Esophagus squamous epithelium (tissue), 5 donors: ENCODE measurements at places on chromosomes 5 and 9.

GRCh38 chr5:14408969-14409586 is 172.5 kb upstream of the OTULINL start:
- DNase-seq: no peak

DNA sequence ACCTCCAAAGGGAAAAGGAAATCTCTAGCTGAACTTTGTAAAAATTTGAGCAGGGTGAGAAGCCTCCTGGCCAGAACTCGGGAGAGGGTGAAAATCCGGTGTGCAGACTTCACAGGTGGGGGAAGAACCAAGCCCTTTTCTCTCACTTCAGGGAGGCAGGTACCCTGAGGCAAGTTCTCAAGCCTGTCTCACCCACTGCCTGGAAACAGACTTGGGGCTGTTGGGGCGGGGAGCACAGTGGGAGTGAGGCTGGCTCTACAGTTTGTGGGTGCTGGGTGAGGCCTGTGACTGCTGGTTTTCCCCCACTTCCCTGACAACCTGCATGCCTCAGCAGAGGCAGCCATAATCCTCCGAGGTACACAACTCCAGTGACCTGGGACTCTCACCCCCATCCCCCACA is 187.1 kb downstream of the KIF4B start:
- no peak for DNase-seq

GRCh38 chr5:96808541-96808828 is 740 bp upstream of the ERAP1 start:
- DNase-seq: no peak

- DNase-seq: no peak
Measured at GRCh38 chr5:57221049-57221568, 47.2 kb downstream of the GPBP1 start.

GRCh38 chr9:127890053-127890452 is 9.3 kb downstream of the ST6GALNAC6 start:
- DNase-seq: no peak

- no peak for DNase-seq
Measured at GRCh38 chr9:995192-995591, 18.7 kb downstream of the DMRT3 start.

DNA sequence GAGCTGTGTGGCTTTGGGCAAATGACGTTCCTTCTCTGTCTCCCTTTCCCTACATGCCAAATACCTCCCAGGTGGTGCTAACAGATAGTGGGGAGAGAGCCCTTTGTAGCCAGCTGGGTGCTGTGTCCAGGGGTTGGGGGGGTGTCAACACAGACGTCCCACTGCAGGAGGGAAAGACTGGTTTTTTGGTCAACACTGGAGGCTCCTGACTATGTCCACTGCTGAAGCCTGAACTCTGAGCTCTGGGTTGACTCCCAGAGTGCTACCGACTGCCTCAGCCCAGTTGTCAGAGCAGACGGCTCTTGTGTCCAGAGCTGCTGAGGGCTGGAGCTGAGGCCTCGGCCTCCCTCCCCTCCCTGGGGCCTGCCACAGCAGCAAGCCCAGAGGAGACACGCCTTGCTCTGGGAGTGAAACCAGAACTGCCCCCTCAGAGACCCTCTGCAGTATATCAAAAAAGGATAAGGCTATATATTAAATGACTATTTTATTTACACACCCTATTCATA is 14.8 kb upstream of the SLC25A51 start:
- DNase-seq: no peak

- DNase-seq: no peak
Measured at GRCh38 chr5:155282503-155283107, 269.1 kb downstream of the KIF4B start.

GRCh38 chr5:117205894-117206293 is 631.3 kb upstream of the SEMA6A start:
- no peak for DNase-seq

- no peak for DNase-seq
Measured at GRCh38 chr5:134793111-134793510, 34.5 kb downstream of the DDX46 start.

DNA sequence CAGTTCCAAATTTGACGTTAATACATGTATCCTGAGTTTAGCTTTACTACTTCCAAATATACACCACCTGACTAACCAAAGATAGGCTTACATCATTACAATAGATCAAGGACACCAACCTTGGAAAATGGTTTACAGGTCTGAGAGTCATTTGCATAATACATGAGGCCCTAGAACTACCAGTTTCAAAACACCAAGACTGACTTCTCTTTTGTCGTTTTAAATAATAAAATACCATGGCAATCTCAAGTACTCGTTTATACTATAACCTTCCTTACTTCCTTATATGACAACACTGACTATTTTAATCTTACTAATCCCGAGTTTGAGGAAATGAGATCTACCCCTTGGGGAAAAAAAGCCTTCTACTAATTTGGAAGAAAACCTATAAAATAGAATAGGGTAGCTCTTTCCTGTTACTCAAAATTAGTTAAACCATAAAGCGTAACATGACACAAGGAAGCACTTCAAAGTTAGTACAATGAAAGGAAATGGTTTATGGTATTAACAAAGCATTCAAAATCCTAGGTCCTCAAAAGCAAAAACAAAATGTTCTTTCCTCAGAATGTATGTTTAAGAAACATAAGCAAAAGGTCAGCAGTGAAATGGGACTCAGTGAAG is 42.1 kb downstream of the UBQLN1 start:
- no peak for DNase-seq

- DNase-seq: no peak
Measured at GRCh38 chr5:113178073-113178779, 201.6 kb downstream of the DCP2 start.

GRCh38 chr5:111769541-111769940 is 12.5 kb upstream of the NREP start:
- no peak for DNase-seq

- no peak for DNase-seq
Measured at GRCh38 chr5:14956423-14957046, 85.0 kb upstream of the ANKH start.

- no peak for DNase-seq
Measured at GRCh38 chr5:32531885-32532520, 53.4 kb upstream of the SUB1 start.

DNA sequence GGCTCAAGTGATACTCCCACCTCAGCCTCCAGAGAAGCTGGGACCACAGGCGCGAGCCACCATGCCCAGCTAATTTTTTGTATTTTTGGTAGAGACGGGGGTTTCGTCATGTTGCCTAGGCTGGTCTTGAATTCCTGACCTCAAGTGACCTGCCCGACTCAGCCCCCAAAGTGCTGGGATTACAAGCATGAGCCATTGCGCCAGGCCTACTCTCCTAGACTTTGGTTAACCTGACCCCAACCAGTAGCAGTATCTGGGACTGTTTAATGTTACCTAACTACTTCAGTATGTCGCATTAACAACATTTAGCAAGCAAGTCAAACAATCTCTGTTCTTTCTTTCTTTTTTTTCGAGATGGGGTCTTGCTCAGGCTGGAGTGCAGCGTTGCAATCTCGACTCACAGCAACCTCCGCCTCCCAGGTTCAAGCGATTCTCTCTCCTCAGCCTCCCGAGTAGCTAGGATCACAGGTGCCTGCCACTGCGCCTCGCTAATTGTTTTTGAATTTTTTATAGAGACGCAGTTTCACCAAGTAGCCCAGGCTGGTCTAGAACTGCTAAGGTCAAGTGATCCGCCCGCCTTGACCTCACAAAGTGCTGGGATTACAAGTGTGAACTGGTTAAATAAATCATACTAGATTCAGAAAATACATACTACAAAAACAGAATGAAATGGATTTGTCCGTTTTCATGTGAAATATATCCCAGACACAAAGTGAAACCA is 2.0 kb downstream of the AK3 start:
- DNase-seq: no peak

DNA sequence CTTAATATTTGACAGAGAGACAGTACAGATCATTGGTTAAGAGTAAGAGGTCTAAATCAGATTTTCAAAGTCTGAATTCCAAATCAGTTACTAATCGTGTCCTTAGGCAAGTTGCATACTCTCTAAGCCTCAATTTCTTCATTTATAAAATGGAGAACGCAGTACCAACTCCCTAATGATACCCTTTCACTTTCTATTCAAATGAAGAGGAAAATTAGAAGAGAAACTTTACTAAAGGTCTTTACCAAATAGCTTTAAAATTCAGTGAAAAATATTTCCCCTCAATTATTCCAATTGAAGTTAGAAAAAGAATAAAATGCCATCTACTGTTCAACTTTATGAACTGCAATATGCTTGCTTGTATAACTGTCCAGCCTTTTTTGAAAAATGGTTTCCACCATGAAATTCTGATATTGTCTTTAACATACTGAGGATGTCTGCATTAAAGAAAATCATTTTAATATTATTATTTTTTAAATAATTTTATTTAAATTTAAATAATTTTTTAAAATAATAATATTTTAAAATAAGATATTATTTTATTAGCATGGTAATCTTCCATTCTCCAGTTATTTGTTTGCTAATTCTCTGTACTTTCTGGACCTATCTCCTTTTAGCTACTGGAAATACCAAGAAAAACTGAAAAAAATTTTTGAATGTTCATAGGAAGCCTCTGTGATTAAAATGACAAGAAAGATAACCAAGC is 36.0 kb downstream of the POC5 start:
- DNase-seq: no peak

DNA sequence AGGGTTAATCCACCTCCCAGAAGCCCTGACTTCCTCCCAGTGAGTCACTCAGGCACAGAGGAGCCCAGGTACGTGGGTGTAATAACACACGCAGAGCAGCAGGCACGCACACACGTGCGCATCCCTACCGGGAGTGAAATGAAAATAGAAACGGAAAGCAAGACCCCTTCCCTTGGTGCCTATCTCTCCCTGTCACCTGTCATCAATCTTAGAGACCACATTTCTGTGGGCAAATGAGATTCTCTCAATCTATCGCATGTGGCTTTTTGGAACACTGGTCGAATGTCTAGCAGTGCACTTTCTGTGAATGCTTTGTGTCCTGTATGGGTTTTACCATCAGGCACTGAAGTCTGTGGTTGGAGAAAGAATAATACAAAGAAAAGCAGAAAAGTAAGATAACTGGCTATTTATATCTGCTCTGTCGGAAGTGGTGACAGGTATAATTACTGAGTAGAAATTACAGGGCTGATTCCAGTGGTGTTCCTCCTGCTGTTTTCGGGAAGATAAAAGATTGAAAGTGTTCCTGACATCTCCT is 137.7 kb upstream of the GRIA1 start:
- no peak for DNase-seq

- no peak for DNase-seq
Measured at GRCh38 chr5:176778921-176779465, 31.4 kb upstream of the UNC5A start.

DNA sequence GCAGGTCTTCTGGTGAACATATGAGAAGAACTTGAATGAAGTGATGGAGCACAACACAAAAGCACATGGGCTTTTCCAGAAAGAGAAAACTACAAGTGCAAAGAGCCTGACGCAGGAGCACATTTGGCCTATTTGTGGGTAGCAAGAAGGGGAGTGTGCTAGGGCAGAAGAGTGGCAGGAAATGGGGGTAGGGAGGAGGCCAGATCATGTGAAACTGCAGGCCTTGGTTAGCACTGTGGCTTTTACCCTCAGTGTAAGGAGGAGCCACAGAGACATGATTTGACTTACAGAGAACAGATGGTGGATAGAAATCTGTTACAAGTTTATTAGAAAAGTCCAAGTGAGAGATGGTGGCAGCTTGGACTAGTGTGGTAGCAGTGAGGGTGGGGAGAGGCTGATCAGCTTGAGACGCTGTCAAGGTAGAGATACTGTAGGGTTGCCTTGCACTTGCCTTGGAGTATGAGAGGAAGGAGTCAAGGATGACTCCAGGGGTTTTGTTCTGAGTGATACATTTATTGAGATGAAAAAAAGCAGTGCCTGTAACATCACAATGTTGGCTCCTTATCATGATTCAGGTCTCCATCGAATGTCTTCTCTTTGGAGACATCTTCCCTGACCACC is 126.7 kb downstream of the PPP2R2B start:
- no peak for DNase-seq

DNA sequence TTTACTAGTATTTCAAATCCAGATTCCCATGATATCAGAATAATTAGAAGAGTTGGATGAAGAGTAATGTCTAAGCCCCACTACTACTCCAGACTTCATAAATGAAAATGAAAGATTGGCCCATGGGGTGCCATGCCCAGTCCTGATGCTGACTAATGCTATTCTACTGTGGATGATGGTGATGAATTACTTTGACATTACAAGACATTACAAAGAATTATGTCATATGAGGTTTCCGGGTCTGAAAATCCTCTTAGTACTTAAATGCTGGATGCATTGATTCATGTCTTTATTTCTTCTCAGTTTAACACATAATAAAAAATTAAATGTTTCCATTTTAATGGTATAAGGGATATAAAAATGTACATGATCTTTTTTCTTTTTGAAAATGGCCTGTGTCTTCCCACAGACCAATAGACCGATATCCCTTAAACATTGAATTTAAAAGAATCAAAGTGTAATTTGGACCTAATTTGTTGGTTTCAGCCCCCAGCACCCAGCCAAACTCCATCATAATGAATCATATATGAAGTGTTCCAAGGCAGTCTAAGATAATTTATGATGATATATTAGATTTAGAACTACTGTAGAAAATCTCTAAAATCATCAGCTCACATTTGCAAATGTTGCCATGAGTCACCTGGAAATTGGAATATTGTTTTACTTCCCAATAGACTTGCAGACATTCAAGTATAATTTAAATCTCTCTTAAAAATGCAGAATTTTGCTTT is 223.6 kb upstream of the SGCD start:
- DNase-seq: no peak

DNA sequence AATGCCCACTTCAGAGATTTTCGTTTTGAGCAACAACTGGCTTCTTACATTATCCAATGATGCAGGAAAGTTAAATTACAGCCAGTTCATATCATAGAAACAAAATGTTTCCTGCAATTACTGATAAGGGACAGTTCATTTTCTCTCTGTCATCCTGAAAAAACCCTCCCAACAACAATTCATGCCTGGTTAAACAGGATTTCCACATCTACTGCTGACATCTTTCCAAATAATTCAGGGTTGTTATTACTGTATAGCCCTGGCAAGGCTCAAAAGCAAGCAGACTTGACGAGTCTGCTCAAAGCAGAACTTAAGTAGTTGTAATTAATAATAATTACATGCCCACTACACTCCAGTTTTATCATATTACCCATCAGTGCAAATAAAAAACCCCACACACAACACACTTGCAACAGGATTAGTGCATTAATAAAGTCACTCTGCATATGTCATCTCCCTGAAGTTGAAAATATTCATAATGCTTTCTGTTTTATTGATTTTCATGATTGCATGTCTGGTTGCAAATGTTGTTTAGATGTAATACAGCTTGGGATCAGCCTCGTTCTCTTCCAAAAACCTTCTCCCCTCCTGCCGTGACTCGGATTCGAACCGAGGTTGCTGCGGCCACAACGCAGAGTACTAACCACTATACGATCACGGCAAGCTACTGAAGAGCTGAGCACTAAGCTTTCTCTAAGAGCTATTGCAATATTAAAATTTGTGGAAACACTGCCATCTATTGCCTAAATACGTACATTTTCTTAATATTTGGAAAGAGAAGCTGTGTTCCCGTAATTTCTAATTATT is 119.6 kb upstream of the NFIB start:
- no peak for DNase-seq

DNA sequence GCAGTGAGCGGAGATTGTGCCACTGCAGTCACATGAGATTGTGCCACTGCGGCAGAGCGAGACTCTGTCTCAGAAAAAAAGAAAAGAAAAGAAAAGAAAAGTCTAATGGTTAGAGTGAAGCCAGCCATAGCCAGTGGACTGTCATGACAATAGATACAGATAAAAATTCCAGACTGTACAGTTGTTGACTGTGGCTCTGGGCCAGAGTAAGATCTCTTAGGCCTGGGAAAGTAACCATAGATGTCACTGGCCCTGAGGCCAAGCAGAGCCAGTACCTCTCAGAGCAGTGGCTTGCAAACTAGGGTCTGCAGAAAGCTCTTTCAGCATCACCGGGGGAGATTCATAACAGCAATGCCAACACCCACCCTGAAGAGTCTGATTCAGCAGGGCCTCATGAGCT is 44.1 kb upstream of the SUB1 start:
- no peak for DNase-seq
